LHCN-M2 (cell line): ENCODE measurements at places on chromosomes 3 and 15. TPM values are rescaled to one million over a fixed set of nuclear protein-coding genes. Genes with fewer than 3 reads are reported as not detected.

The DNAJA4 gene
- total RNA-seq = not detected in 2 replicates

The GOLGA6B gene
- total RNA-seq = not detected in 2 replicates

The PIERCE2 gene
- 3.4 and 4.6 TPM in 2 replicates for total RNA-seq

The LRRC31 gene
- not detected in 2 replicates for total RNA-seq

The FGF7 gene
- 6.5 and 7.9 TPM in 2 replicates for total RNA-seq

The GRIP2 gene
- not detected in 2 replicates for total RNA-seq

The INSYN1 gene
- total RNA-seq = 0.19 and 0.29 TPM in 2 replicates

The SNAP23 gene
- 36.5 and 58.0 TPM in 2 replicates for total RNA-seq

The VGLL3 gene
- total RNA-seq = 31.3 and 41.0 TPM in 2 replicates

The CACNA2D2 gene
- not detected in 2 replicates for total RNA-seq

The THAP10 gene
- 8.0 and 8.9 TPM in 2 replicates for total RNA-seq

The POLQ gene
- total RNA-seq = 11.9 and 14.6 TPM in 2 replicates

The OXTR gene
- 17.7 and 18.2 TPM in 2 replicates for total RNA-seq

The P2RY12 gene
- total RNA-seq = not detected in 2 replicates

DNA sequence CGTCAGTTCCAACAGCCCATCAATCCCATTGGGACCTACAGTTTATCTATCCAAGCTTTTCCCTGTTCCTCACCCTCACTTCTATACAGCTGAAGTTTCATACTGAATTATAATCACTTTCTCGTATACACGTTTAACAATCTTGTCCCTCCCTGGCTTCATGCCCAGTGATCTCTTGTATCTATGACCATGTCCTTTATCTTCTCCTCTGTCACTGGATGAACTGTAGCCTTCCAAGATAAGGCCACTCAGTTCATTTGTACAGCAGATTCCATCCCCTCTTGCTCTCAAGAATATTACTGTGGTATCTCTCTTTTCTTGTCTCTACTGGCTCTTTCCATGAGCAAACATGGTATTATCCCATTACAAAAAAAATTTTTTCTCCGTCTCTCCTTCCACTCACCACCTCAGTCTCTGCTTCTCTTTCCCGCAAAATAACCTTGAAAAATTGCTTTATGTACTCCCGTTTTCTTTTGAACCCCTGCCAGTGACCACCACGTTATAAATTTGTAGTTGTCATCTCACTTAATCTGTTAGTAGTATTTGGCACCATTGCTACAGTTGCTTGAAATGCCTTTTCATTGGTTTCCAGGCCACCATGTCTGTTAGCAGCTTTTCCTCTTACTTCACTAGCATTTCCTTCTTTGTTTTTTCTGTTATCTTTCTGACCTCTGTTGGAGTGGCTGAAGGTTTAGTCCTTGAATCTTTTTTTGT lies 9.4 kb downstream of the CTNNB1 start:
- no peak for DNase-seq

DNA sequence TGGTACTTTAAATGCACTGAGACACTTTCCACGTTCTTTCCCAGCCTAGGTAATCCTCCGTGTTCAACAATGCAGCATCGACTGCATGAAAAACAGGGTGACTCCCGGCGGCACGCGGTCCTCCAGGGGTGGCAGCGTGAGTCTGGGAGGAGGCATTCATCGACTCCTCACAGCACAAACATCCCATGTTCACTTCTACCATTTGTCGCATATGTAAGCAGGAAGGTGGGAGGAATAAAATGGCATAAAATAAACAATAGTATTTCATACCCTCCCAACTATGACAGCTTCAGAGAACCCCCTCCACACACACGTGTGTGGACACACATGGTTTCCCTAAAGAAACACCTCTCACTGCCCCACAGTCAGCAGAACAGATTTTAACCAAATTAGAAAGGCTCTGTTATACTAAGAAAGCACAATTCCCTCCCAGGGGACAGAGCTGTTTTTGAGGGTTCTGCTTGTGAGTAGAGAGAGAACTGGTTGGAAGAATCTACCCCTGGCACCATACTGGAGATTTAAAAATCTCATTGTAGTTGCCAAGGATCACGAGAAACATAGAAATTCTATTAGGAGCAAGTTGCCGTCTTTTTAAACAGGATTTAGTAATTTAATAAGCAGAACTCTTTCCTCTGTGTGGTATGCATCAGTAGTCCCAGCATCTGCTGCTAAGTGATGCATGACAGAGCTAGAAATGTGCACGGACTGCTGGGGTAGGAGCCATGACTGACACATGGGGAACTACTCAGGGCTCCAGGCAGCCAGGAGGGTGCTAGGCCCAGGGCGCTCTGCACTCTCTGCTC lies 6.0 kb downstream of the FAM43A start:
- no peak for DNase-seq

DNA sequence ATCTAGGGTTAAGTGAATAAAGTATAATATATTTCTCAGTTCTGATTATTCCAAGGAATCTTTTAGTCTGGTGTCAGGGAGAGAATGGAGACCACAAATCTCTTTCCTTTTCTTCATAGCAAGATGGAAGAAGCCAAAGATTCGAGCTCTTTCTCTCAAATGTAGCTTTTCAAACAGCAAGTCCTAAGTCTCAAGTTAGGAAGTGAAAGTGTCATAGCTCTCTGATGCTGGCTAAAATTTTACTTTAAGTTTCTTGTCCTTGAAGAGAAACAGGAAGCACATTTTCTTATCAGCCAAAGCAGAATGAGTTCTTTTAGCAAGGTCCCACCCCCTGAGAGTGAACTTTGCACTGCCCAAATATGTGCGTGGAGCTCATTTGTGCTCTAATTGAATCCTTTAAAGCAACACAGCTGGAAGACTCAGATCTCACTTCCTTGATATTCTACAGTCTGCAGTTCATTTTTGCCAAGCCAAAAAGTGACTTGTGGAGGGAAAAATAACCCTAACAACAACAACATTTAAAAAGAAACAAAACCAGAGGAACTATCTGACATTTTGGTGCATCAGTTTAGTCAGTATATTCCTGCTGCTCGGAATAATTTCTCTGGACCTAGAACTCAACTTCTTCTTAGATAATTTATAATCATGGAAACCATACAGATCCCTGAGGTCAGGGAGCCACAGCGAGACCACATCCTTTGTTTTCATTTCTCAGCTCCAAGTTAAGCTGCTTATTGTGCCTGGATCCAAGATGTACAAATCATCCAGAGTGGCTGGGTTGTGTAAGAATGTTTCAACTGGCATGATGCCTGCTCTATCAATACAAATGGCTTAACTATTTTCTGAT lies 238.7 kb upstream of the P2RY1 start:
- peak; percentile 61 for DNase-seq

- DNase-seq = no peak
Measured at GRCh38 chr15:78364233-78364632, 24.1 kb downstream of the CRABP1 start.

DNA sequence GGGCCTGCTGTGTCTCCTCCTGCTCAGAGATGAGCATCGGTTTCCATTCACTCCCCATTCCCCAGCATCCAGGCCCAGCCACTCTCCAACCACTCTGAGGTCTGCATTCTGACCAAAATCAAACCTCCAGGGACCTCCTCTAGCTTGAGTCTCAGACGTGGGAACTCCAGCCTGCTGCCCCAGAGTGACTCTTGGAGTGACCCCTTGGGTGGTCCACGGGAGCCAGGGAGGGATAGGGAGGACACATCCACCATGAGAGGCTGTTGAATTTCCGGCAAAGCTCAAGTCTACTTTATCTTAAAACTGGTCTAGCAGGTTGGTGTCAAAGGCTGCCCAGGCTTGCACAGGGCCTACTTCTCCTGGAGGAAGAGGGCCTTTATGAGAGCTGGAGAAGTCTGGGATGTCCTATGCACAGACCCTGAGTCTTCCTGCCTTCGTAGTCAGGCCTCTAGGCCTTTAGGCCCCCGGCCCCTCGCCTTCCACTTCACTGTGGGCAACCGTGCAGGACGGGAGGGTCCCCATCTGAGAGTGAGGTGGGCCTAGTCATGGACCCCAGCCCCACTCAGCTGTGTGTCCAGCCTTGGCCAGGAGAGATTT lies 8.9 kb downstream of the CISH start:
- no peak for DNase-seq

GRCh38 chr3:31919528-31919927 lies 61.5 kb downstream of the OSBPL10 start:
- DNase-seq = no peak

DNA sequence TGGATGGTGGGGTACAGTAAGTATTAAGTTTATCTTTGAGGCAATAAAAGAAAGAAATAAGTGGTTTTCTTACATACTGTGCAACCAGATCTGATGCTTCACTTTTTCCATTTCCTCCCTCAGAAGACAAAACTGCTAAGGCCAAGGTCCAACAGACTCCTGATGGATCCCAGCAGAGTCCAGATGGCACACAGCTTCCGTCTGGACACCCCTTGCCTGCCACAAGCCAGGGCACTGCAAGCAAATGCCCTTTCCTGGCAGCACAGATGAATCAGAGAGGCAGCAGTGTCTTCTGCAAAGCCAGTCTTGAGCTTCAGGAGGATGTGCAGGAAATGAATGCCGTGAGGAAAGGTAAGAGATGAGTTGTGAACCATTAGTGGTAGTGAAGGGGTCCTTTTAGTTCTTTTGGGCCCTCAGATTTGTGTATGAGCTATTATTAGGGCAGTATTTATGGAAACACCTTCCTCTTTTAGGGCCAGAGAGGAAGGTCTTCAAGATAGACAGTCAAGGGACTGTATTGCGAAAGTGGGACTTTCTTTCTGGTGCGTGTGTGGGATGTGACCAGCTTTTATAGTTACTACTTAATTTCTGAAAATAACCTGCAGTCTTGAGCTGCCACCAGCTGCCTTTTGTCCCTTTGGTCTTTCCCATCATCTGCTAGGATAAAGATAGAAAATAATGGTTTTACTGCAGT lies 4.6 kb downstream of the ALAS1 start:
- DNase-seq = no peak

- DNase-seq = no peak
Measured at GRCh38 chr3:48187579-48188265, 495 bp downstream of the CDC25A start.

- peak; percentile 40 for DNase-seq
Measured at GRCh38 chr15:95075792-95076677, 844.7 kb downstream of the MCTP2 start.

DNA sequence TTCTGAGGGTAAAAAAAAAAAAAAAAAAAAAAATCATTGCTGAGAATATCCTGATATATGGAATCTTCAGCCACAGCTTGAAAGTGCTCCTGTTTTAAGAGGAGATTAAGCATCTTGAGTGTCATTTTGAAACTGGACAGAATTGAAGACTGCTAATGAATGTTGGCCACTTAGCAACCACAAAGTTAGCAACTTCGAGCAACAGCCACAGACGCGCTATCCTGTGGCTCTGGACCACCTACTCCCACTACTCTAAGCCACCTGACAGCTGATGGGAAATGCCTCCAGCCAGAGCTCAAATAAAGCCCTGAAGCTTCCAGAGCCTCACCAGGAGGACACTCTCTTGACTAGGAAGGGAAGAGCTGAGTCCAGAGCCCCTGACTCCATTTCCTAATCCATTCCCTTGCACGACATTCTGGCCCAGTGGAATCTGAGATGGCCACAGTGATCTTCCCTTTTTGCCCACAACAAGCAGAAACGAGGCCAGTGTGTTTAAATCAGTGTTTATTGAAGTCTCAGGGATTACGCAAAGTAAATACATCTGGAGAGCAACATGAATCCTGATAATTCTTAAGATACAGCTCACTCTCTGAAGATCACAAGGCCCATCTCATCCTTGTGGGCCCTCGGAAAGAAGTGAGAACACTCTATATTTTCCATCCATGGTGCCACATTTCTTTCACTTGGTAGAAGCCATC lies 58.6 kb downstream of the TMEM212 start:
- peak; percentile 11 for DNase-seq

GRCh38 chr3:61686228-61686648 lies 124.9 kb downstream of the PTPRG start:
- no peak for DNase-seq

GRCh38 chr3:187040516-187041361 lies 98.6 kb downstream of the RPL39L start:
- peak; percentile 26 for DNase-seq

- no peak for DNase-seq
Measured at GRCh38 chr3:53155760-53156159, 5.2 kb upstream of the PRKCD start.

- DNase-seq = no peak
Measured at GRCh38 chr3:40073310-40074007, 236.0 kb upstream of the EIF1B start.

GRCh38 chr3:72663429-72663828 lies 184.8 kb downstream of the SHQ1 start:
- DNase-seq = peak; percentile 87

DNA sequence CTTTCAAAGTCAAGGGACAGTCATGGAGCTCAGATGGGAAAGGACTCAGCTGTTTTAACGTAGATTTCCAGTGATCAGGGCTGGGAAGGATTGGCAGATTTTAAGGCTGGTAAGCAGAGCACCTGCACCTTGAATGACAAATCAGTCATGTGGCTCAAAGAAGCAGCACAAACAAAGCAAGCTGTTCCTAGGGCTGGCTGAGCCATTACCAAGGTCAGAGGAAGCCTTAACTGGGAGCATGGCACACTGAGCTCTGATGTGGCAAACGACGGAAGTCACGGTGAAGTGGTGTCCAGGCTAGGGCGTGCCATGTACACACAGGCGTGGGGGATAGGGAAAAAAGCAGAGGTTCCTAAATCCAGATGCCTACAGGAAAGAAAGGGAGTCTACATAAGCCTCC lies 84.6 kb upstream of the PFN2 start:
- DNase-seq = no peak

DNA sequence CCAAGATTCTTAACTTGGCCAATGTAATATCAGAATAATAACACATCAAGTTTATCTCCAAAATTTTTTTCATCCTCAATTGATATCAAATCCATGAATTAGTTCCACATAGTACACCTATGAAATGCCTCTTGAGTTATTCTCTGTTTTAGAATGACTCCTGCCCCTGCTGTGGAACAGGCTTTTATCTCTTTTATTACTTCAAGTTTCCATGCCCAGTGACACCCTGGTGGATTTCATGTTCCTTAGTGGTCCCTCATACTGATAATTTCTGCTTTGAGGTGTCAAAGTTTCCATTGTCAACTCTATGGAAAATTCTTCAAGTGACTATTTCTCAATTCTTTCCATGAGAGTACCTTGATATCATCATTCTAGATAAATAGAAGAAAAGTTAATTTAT lies 24.6 kb downstream of the PLSCR1 start:
- DNase-seq = no peak

DNA sequence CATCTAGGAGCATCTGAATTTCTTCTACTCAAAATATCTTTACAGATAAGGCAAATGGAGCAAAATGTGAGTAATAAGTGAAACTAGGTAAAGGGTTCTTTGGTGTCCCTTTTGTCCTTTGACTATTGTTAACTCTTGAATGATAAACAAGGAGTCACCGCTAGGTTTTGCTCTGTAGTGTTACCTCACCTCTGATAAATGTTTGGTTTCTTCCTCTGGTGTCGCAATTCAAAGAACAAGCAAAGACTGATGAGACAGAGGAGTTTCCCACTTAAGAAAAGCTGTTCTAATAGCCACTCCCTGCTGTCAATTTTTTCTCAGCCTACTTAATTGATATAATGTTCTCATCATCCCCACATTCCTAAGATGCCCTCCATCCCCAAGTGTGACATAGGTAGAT lies 925.9 kb downstream of the IGSF11 start:
- DNase-seq = no peak

- DNase-seq = no peak
Measured at GRCh38 chr15:80564056-80564455, 131.1 kb upstream of the ABHD17C start.

GRCh38 chr3:148974726-148975125 lies 16.6 kb upstream of the GYG1 start:
- DNase-seq = peak; percentile 35

- no peak for DNase-seq
Measured at GRCh38 chr3:146403792-146404191, 65.6 kb downstream of the PLSCR2 start.
